Stimulated activated CD8-positive, alpha-beta memory T cell treated with anti-CD3 and anti-CD28 coated beads, Interleukin-7, amount 100 ng/mL, for 24 hours (primary cell): ENCODE measurements at places on chromosomes 5 and 9.

GRCh38 chr9:12658531-12659209 is 34.5 kb upstream of the TYRP1 start:
- DNase-seq: no peak

DNA sequence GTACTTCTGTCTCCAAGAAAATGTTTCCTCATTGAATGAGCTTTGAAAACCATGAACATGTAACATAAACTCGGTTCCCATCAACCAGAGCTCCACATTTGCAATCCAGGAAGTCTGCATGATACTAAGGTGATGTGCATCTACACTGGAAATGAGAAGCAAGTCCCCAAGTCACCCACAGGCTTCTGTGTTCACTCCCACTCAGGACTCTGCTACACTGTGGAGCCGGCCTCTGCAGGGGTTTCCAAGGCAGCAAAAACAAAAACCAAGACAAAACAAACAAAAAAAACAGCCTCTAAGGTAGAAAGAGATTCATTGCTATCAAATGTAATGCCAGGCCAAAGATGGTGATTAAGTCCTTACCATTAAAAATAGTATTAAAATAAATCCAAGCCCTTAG is 593.7 kb downstream of the IRX1 start:
- DNase-seq: no peak

DNA sequence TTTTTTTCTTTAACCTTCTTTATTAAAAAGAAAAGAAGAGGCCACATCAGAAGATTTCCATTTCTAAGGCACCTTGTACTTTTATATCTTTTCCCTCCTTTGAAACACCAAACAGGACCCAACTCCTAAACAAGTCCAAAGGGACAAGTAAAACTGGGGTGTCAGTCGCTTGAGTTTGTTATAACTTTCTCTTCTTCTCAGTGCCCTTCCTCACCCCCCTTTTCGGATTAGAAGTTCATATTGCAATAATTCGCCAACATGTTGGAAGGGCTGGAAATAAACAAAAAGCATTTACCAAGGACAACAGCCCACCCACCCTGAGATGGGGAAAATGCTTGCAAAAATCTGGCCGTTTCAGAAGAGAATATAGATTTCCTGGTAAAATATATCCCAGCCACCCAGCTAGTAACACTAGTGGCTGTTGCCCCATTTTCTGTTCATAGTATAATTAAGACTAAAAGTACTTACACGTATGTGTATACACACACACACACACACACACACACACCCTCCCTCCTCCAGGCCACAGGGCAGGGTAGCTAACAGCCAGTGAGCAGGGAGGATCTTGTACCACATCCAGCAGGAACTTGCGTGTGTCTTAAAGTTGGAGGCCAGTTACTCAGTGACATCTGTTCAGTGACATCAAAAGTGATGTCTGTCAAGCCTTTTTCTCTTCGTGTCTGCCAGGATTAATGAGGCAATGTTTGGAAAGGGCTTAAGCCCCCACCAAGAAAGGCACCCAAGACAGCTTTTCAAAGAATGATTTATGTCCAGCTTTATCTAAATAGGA is 149.1 kb upstream of the KLF4 start:
- DNase-seq: no peak

DNA sequence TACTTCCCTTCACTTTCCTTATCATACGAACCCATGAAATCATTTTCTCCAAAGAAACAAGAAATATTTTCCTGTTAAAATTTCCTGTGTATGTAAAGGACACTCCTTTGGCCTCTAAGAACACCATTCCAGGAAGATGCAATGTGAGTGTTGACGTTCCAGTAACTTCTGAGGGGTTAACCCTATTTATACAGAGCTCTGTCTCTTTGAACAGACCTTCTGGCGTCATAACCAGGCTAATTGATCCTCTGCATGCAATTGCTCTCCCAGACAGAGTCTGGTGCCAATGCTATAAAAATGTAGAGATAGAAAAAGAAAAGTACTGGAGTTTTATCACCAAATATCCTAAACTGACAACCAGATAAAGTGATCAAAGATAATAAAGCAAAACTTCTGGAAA is 218.5 kb downstream of the TLE1 start:
- DNase-seq: no peak

DNA sequence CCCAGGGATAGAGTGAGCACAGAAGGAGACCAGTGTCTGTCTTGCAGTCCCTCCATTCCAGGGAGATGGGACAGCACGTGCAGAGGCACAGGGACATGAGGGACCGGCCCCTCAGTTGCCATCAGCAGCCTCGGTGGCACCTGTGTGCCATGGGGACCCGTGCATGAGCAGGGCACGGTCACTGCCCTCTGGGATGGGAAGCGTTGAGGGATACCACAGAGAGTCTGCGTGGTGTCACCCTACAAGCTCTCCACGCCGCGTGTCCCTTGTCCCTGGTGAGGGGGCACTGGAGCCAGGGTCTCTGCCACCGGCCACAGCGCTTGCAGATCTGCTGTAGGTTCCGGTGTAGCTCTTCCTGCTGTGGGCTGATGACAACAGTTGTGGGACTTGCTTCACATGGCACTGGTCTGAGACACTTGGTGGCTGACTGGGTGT is 108.1 kb downstream of the CACNA1B start:
- no peak for DNase-seq

DNA sequence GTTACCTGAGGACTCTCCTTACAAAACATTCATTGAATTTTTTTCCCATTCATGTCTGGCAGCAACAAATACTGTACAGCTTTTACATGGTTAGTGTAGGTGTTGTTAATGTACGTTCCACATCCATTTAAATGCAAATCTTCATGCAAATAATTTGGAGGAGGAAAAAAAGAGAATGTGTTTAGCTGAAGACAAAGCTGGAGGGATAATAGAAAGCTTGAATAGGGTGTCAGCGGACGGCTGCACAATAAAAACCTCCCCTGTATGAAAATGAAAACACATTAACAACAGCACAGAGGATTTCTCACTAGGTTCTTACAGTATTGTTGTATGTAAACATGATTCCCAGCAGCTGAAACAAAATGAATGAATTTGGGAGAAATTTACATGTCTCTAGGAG is 231.5 kb downstream of the ZNF608 start:
- no peak for DNase-seq

DNA sequence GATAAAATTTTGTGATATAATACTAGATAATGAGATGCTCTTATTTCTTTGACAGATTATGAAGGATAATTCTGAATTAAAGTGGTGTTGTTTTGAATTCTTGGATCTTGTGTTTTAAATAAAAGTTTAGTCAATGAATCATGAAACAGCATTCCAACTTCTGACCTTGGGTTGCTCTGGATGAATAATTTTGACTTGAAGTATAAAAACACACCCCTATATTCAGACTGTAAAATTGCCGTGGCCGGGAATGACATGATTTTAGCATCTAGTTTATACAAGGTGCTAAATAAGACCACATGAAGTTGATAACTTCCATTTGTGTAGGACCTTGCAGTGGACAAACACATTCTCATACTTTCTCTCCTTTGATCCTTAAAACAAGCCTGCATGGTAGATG is 67.2 kb upstream of the DAP start:
- DNase-seq: no peak

DNA sequence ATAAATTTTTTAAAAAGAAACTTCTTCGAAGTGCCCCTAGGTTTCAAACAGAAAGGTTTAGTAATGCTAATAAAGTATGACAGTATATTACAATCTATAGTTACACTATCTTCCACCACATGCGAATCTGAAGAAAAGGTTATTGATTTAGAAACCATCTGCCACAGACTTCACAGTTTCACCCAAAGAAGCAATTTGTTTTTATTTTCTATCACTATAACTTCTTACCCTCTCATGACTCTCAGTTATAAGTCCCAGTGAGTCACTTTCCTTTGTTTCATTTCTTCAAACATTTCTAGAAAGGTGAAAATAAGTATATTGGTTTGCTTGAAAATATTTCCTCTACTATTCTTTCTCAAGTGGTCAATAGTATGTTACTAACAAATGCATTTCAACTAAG is 93.6 kb downstream of the MCTP1 start:
- no peak for DNase-seq

- no peak for DNase-seq
Measured at GRCh38 chr9:79131824-79132377, 439.9 kb upstream of the TLE4 start.

GRCh38 chr5:179051784-179052183 is 8.4 kb upstream of the ZNF354C start:
- no peak for DNase-seq

GRCh38 chr5:53877243-53877642 is 316.8 kb downstream of the NDUFS4 start:
- no peak for DNase-seq
